ENCODE measurements at places on chromosomes 11 and 22.

- no peak for DNase-seq
Measured at GRCh38 chr11:74438681-74439080, 28.7 kb downstream of the KCNE3 start.

DNA sequence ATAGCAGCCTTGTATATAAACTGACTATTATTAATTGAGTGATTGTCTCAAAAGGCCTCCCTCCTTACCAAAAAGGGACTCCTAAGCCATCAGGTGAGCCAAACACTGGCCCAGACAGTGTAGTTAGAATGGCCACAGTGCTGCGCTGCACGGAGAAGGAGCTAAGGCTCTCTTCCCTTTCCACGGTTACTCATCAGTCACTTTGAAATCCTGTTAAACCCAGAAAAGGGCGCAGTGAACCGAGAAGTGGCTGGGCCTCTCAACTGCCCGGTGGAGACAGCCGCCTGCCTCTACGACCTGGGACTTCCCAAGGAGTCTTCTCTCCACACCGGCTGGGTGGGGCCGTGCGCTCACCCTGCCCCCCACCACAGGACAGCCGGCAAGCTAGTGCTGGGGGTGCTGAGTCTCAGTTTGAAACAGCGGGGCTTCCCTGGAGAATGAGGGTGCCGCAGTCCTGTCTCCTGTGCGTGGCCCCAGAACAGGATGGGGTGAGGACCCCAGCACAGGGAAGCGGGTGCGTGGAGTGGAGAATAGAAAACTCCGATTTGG lies 1.3 kb downstream of the MYH9 start:
- DNase-seq = peak; percentile 79

- no peak for DNase-seq
Measured at GRCh38 chr11:7487360-7487759, 2.1 kb downstream of the OLFML1 start.

DNA sequence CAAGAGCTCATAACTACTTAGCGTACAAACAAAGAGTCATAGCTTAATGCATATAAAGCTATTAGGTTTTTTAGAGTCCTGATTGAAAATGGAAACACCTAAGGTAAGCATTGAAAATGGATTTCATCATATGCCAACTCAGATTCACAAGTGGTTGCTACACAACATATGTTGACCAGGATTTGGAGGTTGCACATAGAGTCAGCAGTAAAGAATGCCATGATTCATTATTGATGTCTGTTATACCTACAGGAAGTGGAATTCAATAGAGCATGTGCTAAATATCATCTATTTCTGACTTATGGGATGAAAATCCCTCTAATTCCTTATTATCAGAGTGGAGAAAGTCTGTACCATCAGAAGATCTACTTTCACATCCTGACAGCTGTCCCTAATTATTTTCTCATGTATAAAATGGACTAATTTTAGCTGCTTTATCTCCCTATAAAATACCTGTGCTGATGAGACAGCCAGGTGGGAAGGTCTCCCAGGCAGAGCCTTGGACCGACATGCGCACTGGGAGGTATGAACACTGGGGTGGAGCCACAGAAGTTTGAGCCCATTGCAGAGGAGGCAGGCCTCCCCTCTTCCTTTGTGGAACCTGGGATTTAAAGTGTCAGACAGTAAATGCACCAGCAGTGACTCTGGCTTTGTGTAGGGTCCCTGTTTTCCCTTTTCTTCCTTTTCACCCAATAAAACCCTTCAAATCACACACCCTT lies 204.2 kb downstream of the AASDHPPT start:
- no peak for DNase-seq

GRCh38 chr11:132872211-132872610 lies 660.1 kb downstream of the OPCML start:
- no peak for DNase-seq

GRCh38 chr22:44160421-44160820 lies 20.3 kb upstream of the PARVG start:
- DNase-seq = no peak

Measured in GM13976 (cell line).